ENCODE measurements at places on chromosomes 2 and 18. TPM values are rescaled to one million over a fixed set of nuclear protein-coding genes. Genes with fewer than 3 reads are reported as not detected.

DNA sequence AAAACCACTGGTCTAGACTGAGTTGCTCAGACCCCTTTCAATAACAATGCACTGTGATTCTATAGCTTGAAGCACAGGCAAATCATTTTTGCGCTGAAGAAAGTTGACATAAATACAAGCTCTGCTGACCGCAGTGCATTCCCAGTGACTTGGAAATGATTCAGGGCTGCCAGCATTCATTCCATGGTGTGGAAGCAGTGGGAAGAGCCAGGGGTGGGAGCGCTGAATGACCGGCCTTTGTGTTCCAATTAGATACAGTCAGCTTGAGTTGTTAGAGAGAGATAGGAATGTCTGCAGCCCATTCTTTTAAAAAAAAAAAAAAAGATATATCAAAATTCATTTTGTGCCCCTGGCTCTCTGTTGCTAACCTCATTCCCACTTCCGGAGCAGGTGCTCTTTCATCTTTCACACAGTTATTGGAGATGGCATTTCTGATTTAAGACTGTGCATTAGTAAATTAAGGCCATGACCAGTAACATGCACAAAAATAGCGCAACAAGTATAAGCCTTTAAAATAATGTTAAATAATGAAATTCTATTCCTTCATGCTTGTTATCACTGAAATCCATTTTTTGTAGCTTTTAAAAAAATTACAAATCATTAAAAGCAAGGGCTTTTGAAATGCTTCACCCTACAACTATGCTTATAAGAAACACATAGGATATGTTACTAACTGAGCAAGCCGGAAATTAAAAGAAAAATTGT is 59.4 kb upstream of the CTLA4 start:
- no peak for DNase-seq

DNA sequence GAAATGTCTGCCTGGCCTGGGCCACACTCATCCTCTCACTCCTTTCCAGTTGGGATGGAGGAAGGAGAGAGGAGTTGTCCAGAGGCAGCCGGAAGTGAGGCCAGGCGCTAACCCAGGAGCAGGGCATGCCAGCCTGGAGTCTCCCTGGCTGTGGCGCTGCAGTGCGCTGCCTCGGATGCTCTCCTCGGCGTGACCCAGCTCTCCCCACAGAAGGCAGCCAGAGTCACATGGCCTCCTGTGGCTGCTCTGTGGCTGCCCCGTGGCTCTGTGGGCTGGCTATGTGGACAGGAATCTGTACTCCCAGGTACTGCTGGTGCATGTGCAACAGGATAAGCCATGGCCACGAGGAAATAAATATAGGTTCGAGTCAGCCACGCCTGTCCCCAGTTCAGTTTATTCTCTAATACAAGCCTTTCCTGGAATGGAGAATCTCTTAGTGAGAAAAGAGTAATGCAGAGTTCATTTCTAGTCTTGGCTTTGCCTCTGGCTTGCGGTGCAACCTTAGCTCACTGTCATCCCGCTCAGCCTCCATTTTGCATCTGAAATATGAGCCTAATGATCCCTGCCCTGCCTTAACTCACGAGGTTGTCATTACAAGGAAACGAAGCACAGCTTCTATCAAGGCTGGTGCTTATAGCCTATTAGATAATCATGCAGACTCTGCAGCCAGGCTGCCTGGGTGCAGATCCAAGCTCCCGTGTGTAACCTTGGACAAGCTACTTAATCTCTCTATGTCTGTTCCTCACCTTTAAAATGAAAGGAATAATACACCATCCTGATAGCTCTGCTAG is 106.3 kb downstream of the ANTXR1 start:
- DNase-seq: no peak

GRCh38 chr18:3007491-3007890 is 5.5 kb downstream of the LPIN2 start:
- no peak for DNase-seq

The DIPK1C gene
- not detected for total RNA-seq

DNA sequence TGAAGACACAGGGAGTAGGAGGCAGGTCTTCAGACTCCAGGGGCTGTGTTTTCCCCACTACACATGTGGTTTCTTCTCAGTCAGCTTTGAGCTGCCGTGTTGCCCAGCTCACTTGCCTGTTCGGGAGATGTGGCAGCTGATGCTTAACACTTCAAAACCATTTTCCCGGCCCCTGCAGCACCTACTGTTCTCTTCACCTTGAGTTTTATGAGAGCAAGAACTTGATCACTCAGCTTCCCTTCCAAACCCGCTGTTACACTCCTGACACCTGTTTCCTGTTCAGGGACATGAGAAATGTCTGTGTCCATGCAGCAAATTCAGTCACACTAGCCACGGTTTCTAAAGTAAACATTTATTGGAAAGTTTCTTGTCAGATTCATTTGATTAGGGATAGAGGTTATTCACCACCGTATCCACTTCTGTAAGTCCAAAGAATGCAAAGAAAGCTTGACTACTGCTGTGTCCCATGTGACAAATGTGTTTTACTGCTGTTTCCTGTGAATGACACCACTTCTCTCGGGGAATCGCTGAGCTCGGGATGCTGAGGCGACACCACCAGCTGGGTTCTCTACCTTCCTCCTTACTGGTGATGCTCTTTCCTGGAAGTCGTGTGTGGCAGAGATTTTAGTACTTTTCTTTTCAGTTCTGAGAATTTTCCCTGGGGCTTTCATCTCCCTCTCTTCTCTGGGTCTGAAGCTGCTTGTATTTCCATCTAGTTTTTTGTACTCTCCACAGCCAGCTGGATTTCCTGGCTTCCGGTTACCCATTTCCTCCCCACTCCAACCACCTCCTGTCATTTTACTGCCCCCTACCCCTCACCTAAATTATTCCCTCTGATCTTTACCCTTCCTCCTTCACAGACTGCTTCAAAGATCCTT is 91.7 kb downstream of the KLF7 start:
- DNase-seq: no peak

GRCh38 chr2:56654936-56655335 is 471.1 kb downstream of the CCDC85A start:
- DNase-seq: no peak

The COL3A1 gene
- total RNA-seq: 22,387 TPM

DNA sequence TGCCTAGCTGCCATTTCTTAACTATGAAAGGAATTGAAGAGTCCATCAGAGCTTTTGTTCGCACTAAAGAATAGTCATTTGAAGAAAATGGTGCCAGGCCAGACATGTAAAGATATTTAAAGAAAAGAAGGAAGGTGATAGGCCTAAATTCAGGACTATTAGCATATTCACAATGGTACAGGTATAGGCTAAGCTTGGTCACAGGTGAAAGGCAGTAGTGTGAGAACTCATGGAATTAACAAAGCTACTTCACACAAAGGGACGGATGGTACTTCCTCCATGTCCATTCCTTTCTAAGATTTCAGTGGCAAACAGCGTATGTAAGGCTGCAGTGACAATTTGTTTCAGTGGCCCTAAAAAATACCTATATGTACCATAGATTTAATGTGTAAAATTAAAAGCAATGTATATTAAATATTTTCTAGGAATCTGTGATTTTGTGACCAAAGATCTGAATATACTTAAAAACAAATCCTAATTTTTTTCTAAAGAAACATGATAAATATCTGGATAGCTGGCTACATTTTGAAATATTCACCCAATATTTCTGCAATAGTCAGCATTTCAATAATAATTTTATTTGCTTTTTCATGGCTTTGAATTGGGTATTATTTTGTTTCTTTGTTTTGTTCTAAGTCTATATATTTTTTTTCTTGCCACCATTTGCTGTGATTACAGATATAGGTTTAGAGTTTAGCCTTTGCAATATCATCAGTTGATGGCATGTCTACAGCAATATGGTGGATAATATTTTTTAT is 116.1 kb downstream of the CAMKMT start:
- DNase-seq: no peak

DNA sequence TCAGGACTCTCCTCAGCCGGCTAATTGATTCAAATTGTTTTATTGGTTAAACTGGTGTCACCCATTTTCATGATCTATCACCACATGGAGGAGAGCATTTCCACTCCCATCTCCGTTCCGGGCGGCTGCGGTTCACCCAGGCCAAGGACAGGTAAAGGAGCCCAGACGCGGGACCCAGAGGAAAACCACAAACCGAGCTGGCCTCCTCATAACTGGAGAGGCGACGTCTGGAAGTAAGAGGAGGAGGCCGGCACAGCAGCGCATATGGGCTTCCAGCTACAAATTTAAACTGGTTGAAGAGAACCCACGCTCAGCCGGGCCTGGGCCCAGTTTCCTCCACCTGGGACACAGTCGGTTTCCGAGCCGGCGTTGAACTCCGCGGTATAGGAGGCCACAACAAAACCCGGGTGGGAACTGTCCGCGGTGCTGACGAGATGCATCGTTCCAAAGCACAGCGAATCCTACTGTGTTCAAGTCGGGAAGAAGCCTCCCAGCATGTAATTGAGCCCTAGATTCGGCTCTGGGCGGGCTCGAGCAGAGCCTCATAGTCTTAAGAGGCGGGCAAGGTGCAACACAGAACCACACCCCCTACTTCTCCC is 3.0 kb upstream of the SKOR2 start:
- DNase-seq: no peak

DNA sequence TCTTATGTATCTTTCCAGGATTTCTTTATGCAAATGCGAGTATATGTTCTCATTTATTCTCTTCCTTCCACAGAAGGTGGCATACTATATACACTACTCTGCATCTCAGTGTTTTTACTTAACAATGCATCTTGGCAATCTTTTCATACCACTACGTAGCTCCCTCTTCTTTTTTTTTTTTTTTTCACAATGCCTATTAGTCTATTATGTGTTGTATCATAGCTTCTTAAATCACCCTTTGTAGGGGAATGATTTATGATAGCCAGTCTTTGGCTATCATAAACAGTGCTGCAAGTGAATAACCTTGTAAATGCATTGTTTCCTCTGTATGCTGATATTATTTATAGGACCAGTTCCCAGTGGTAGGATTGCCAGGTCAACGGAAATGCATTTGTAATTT is 204.2 kb downstream of the BABAM2 start:
- DNase-seq: no peak

DNA sequence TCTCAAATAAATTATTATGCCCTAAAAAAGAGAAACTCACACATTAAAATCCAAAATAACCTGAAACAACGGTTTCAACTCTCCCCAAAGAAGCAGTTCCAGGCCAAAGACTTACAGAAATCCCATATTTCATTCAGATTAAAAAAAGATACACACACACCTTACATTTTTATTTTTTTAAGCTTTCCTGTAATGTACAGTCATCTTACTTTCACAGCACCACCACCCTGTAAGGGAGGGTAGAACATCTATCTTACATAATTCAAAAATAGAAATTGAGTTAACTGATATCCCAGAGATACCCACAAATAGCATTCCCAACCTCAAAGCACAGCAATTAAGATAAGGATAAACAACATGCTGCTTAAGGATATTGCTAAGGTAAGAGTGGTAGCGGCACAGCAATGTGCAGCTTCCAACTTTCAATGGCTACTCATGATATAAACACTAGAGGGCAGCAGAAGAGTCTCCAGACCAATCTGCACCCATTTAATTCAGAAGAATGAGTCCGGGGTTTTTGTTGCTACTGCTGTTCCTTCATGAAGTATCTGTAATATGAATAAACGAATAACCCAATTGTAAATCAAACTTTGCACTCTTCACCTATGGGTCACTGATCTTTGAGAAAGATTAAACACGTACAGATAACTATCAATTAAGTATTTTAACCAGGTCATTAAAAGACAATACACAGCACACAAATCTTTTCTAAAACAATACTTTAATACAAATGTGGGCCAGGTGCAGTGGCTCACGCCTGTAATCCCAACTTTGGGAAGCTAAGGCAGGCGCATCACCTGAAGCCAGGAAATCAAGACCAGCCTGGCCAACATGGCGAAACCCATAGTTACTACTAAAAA is 11.3 kb downstream of the GFPT1 start:
- no peak for DNase-seq

The CTAGE1 gene
- not detected for total RNA-seq

GRCh38 chr18:41873730-41874129 is 81.3 kb upstream of the PIK3C3 start:
- no peak for DNase-seq

GRCh38 chr2:10665833-10666232 is 23.9 kb downstream of the NOL10 start:
- DNase-seq: no peak

GRCh38 chr2:126761981-126762878 is 106.3 kb downstream of the GYPC start:
- no peak for DNase-seq

DNA sequence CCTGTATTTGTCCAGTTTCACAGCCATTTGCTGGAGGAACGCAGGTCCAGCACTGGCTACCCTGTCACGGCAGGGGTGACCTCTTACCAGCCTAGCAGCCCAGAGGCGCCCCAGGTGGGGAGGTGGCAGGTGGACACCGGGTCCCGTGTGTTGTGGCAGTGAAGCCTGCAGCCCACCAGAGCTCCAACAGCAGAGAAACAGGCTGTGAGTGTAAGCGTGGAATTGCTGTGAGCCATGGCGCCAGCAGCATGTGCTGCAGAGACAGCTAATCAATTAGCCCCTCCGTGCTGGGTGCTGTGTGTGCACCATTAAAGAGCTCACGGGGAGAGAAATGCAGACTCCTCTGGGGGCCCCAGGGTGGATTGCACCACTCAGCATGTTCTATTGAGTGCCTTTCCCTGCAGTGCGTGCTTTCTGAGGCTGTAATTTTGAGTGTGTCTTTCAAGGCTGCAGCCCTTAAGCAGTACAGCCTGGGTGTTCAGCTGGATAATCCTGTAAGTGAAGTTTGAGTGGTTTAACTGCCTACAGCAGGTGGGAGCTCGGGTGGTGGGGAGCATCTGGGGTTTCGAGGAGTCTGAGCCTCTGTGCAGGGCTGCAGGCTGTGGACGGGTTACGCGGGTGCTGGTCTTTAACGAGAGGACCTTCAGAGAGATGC is 15.9 kb downstream of the RTP5 start:
- DNase-seq: no peak

The PAX3 gene
- not detected for total RNA-seq

The TMEM182 gene
- 3.5 TPM for total RNA-seq

DNA sequence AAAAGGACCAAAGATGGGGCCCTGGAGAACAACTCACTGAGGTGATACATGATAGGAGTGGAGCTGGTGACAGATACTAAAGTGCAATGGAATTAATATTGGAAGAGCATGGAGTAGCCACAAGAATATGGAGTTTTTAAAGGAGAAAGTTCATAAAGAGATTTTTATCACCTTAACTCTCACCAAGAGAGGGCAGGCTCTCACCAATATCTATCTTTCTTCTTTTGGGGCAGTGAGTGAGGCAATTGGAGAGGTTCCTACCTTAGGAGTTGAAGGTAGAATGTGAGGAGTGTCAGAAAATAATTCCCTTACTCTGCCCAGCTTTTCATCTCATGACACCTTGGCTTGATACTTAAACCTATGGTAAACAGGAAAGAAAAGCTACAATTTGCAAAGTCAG is 233.7 kb upstream of the CWC22 start:
- no peak for DNase-seq

DNA sequence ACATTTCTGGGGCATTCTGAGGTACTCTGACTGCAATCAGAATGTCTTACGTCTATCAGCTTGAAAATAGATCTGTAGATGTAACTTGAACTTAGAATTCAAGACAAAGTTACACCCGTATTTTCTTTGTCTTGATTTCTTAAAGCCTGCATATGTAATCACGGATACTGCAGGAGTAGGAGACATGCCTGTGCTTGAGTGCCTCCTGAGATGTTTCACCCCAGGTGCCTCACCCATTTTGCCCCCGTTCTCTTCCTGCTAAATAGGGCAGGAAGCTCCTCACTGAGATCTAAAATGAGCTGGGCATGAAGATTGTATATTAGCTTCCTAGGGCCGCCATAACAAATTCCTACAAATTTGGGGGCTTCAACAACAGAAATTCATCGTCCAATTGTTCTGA is 131.9 kb downstream of the RDH14 start:
- DNase-seq: no peak

All from uterus (tissue), 4 donors.